Natural killer cell treated with Interleukin-12 subunit alpha and Interleukin-12 subunit beta and Interleukin-15 and Interleukin-18, amount 100 ng/mL, for 72 hours (primary cell): ENCODE measurements at places on chromosomes 5 and 9.

GRCh38 chr5:174428895-174429294 lies 295.5 kb upstream of the MSX2 start:
- H3K27ac ChIP-seq, result no peak overlapping the region
- no peaks in the 10 kb centered on the region for H3K36me3 ChIP-seq
- DNase-seq, result no peak

DNA sequence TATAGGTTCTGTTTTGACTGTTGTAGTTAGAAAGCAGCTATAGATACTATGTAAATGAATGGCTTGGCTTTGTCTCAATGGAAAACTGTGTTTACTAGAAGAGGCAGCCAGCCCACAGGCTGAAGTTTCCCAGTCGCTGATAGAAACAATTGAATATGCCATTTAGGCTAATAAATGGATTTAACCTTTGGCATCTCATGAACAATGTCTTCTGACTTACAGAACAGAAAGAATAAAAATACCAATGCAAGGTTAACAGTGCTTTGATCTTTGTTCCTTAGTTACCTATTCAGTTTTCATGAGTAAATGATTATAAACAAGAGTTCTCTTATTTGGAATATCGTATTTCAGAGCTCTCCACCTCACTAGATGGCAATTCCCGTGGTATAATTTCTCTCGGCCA lies 120.6 kb downstream of the PAM start:
- no peaks in the 10 kb centered on the region for H3K27me3 ChIP-seq
- peaks cover 4% of the 10 kb centered on the region for H3K36me3 ChIP-seq
- H3K4me1 ChIP-seq, result peaks cover 12% of the 10 kb centered on the region
- no peak for DNase-seq

- no peaks in the 10 kb centered on the region for H3K36me3 ChIP-seq
- H3K4me3 ChIP-seq, result no peak overlapping the region
- H3K27me3 ChIP-seq, result no peaks in the 10 kb centered on the region
- no peaks in the 10 kb centered on the region for H3K4me1 ChIP-seq
- H3K27ac ChIP-seq, result no peak overlapping the region
Observed at GRCh38 chr5:87705876-87706275, 293.1 kb upstream of the CCNH start.

DNA sequence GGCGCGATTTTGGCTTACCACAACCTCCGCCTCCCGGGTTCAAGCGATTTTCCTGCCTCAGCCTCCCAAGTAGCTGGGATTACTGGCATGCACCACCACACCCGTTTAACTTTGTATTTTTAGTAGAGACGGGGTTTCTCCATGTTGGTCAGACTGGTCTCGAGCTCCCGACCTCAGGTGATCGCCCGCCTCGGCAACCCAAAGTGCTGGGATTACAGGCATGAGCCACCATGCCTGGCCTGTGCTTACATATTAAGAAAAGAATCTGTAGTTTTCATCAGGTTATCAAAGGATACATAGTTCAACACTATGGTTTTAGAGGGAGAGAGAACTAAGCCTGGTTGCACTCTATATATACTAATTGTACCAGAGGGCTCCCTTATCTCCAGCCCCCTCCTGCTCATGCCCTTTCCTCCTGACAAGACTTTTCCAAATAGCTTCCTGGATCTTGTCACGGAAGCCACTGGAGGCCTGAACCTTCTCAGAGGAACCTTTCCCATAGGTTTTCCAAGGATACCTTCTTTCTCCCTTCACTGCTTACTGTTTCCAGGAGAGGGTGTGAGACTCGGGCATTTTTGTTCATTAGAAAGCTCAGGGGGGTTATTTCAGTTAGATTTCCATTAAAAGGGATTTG lies 53.1 kb downstream of the SLC44A1 start:
- H3K36me3 ChIP-seq, result no peaks in the 10 kb centered on the region
- H3K4me1 ChIP-seq, result peaks cover 8% of the 10 kb centered on the region
- H3K27me3 ChIP-seq, result peaks cover 10% of the 10 kb centered on the region
- no peak overlapping the region for H3K4me3 ChIP-seq

- H3K36me3 ChIP-seq, result no peaks in the 10 kb centered on the region
- H3K27me3 ChIP-seq, result no peaks in the 10 kb centered on the region
- H3K4me3 ChIP-seq, result no peak overlapping the region
- H3K4me1 ChIP-seq, result no peaks in the 10 kb centered on the region
- no peak for DNase-seq
Observed at GRCh38 chr5:8185852-8186251, 316.9 kb downstream of the MTRR start.

DNA sequence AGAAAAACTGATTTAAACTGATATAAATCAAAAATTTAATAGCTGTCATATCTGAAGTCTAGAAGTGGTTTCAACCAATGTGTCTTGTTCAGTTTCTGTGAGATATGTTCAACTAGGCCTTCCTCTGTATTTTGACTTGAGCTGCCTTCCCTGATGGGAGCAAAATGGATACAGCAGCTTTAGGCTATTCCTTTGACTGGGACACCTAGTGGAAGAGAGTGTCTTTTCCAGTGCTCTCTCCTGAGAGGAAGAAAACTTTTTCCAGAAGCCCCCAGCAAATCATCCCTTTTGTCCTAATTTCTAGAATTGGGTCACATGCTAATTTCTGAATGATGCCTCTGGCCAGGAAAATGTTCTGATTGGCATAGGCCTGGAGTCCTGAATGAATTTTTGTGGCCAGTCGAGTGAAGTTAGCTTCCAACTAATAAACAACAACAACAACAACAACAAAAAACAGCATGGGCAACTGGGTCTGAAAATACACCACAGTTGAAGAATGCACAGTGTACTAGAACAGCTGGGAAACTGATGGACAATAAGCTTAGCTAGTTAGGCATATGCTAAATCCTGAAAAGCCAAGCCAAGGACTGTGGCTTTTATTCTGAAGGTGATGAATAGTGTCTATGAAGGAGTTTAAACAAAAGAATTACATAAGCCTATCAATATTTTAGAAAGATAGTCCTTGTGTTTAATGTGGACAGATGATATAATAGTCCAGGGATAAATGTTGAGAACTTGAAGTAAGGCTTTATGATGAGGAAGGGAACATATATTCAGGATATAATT lies 125.7 kb downstream of the FBN2 start:
- no peak overlapping the region for H3K4me3 ChIP-seq
- H3K4me1 ChIP-seq, result no peaks in the 10 kb centered on the region
- DNase-seq, result no peak
- H3K36me3 ChIP-seq, result no peaks in the 10 kb centered on the region

- peaks cover 7% of the 10 kb centered on the region for H3K36me3 ChIP-seq
- peak overlapping the region; percentile 90 for H3K4me3 ChIP-seq
- H3K27me3 ChIP-seq, result peaks cover 2% of the 10 kb centered on the region
Observed at GRCh38 chr9:114696814-114697544, 15.0 kb upstream of the TEX48 start.

DNA sequence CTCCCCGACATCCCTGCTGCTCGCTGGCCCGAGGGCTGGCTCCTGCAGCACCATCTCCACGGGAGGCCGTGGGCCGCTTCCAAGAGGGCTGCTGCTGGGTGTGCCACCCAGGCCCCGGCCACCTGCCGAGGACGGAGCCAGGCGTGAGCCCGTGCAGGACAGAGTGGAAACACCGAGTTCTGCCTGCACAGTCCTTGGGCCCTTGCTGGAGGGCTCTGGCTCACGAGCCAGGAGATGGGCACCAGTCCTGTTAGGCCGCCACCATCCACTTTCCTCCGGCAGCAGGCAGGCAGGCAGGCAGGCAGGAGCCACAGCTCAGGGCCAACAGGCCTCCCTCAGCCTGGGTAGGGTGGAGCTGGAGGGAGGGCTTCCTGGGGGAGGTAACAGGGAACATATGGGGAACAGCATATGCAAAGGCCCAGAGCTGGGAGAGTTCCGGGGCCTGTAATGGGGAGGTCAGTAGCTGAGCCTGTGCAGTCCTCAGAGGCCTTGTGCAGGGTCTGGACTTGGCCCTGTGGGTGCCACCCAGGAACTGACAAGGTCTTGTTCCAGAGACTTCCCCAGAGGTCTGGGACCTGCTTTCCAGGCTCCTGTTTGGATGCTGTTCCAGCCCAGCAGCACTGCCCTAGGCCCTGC lies 31.9 kb downstream of the RXRA start:
- H3K4me3 ChIP-seq, result no peak overlapping the region
- H3K27ac ChIP-seq, result no peak overlapping the region
- H3K36me3 ChIP-seq, result no peaks in the 10 kb centered on the region
- H3K4me1 ChIP-seq, result peaks cover 2% of the 10 kb centered on the region
- no peaks in the 10 kb centered on the region for H3K27me3 ChIP-seq
- no peak for DNase-seq

DNA sequence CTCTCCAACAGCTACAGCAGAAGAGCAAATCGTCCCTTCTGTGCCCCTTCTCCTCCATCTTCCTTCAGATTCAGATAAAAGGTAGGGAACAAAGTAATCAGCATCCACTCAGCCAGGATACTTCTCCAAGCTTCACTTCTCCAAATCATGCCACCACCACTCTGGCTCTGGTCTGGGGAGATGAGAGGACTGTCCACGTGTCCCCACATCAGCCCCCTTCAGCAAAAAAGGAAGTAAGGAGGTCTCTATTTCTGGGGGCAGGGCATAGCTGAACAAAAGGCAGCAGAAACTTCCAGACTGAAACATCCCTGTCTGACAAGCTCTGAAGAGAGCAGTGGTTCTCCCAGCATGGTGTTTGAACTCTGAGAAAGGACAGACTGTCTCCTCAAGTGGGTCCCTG lies 116.9 kb downstream of the C5orf15 start:
- H3K27me3 ChIP-seq, result peaks cover 9% of the 10 kb centered on the region
- H3K36me3 ChIP-seq, result no peaks in the 10 kb centered on the region
- no peak overlapping the region for H3K4me3 ChIP-seq
- DNase-seq, result no peak
- no peak overlapping the region for H3K27ac ChIP-seq

DNA sequence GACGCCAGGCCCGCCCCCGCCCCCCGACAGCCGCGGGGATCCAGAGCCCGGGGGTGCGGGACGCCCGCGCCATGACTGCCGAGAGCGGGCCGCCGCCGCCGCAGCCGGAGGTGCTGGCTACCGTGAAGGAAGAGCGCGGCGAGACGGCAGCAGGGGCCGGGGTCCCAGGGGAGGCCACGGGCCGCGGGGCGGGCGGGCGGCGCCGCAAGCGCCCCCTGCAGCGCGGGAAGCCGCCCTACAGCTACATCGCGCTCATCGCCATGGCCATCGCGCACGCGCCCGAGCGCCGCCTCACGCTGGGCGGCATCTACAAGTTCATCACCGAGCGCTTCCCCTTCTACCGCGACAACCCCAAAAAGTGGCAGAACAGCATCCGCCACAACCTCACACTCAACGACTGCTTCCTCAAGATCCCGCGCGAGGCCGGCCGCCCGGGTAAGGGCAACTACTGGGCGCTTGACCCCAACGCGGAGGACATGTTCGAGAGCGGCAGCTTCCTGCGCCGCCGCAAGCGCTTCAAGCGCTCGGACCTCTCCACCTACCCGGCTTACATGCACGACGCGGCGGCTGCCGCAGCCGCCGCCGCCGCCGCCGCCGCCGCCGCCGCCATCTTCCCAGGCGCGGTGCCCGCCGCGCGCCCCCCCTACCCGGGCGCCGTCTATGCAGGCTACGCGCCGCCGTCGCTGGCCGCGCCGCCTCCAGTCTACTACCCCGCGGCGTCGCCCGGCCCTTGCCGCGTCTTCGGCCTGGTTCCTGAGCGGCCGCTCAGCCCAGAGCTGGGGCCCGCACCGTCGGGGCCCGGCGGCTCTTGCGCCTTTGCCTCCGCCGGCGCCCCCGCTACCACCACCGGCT lies 1.0 kb downstream of the FOXE1 start:
- peaks cover 10% of the 10 kb centered on the region for H3K4me1 ChIP-seq
- H3K27me3 ChIP-seq, result peaks cover 56% of the 10 kb centered on the region
- no peaks in the 10 kb centered on the region for H3K36me3 ChIP-seq
- no peak overlapping the region for H3K27ac ChIP-seq
- no peak for DNase-seq

DNA sequence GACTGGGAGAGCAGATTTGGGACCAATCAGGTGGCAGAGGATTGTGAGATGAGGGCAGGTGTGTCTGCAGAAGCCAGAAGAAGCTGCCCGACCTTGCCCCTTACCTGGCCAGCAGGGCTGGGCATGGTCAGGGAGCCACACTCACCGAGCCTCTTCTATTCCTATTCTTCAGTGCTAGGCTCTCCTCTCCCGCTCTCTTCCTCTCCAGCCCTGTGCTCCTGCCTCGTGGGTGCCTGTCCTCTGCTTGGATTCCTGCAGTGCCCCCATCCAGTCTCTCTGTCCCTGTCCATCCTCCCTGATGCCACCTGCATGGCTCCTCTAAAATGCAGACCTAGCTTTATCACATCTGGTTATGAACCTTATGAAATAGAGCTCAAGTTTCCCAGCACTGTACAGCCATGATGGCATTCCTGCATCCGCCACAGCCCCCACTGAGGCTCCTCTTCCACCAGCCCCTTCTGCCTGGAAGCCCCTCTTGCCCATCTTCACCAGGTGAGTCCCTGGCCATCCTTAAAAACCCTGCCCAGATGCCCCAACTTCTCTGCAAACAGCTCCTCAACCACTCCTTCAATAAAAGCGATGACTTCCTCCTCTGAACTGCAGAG lies 8.2 kb downstream of the UBE2QL1 start:
- H3K4me3 ChIP-seq, result no peak overlapping the region
- H3K27me3 ChIP-seq, result peaks cover 13% of the 10 kb centered on the region
- no peaks in the 10 kb centered on the region for H3K36me3 ChIP-seq
- DNase-seq, result no peak
- no peaks in the 10 kb centered on the region for H3K4me1 ChIP-seq

DNA sequence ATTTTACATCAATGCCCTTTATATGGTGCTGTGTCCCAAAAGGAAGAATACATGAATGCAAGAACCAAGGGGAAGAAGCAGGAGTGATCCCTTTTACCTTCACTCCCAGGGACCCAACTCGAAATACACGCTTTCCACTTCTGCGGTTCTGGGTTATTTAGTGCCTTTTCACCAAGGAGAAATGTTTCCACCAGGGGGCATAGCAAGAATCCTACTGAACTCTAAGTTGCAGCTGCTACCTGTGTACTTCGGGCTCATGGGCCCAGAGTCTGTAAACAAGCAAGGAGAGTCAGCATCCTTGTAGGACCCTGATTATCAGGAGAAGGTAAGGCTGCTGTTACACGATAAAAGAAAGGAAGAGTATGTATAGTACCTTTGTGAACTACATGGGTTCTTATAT lies 45.7 kb downstream of the DPYSL3 start:
- peaks cover 29% of the 10 kb centered on the region for H3K27me3 ChIP-seq
- H3K4me3 ChIP-seq, result no peak overlapping the region
- H3K27ac ChIP-seq, result no peak overlapping the region
- no peaks in the 10 kb centered on the region for H3K36me3 ChIP-seq
- DNase-seq, result no peak

GRCh38 chr9:108049026-108049607 lies 559.5 kb upstream of the KLF4 start:
- no peaks in the 10 kb centered on the region for H3K27me3 ChIP-seq
- DNase-seq, result no peak
- H3K36me3 ChIP-seq, result no peaks in the 10 kb centered on the region
- H3K4me1 ChIP-seq, result no peaks in the 10 kb centered on the region

- no peak overlapping the region for H3K4me3 ChIP-seq
- H3K36me3 ChIP-seq, result no peaks in the 10 kb centered on the region
- DNase-seq, result no peak
- H3K27ac ChIP-seq, result no peak overlapping the region
- no peaks in the 10 kb centered on the region for H3K27me3 ChIP-seq
Observed at GRCh38 chr5:103294906-103295305, 36.3 kb downstream of the MACIR start.

- H3K36me3 ChIP-seq, result peaks cover 18% of the 10 kb centered on the region
- no peak overlapping the region for H3K27ac ChIP-seq
- H3K4me3 ChIP-seq, result no peak overlapping the region
- no peak for DNase-seq
Observed at GRCh38 chr5:90793183-90793582, 234.6 kb downstream of the ADGRV1 start.

- no peak for DNase-seq
- no peak overlapping the region for H3K4me3 ChIP-seq
- peaks cover 16% of the 10 kb centered on the region for H3K27me3 ChIP-seq
- no peak overlapping the region for H3K27ac ChIP-seq
Observed at GRCh38 chr5:124669956-124670721, 76.3 kb downstream of the ZNF608 start.
